ENCODE measurements at places on chromosomes 6 and 20. TPM values are rescaled to one million over a fixed set of nuclear protein-coding genes. Genes with fewer than 3 reads are reported as not detected.

- DNase-seq = no peak
Measured at GRCh38 chr6:134888316-134888715, 61.6 kb downstream of the ALDH8A1 start.

DNA sequence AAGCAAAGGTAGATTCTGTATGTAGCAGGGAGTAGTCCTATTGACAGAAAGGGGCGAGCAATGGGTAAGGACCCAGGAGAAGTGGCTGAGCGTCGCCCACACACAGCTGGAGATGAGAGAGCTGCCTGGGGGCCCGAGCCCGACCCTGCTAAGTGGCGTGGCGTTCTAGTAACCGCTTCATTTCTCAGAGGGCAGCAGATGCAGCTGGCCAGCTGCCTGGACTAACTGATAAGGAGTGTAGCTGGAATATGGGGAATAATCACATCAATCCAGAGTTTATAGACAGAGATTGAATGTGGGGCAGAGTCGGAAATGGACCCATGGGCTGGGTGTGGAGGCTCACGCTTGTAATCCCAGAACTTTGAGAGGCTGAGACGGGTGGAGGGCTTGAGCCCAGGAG is 64.4 kb downstream of the EZR start:
- DNase-seq = no peak

DNA sequence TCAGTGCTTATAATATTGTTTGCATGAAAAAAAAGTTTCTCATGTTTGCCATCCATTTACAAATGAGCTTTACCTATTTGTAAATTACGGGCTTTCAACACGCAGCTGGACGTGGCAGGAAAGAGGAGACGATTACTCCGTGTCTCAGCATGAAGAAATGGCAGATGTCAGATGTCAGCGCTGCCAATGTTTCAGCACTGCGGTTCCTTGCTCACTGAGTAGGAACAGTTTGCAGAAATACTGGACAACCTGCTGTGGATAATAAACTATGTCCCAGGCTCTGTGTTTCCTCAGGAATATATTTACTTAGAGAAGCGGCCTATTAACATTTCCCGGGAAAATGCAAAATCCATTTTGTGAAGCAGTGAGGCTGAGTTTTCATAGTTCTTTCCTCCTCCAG is 22.7 kb downstream of the RAMACL start:
- no peak for DNase-seq

Gene KIF25
- 0.35 TPM for total RNA-seq

Gene GNAS-AS1
- total RNA-seq = not detected

Gene LGSN
- total RNA-seq = not detected

Gene PTPRT
- 0.08 TPM for total RNA-seq

Gene KCNQ2
- not detected for total RNA-seq

GRCh38 chr6:144106206-144106605 is 10.8 kb upstream of the SF3B5 start:
- DNase-seq = no peak

- DNase-seq = no peak
Measured at GRCh38 chr20:63917811-63918210, 22.9 kb downstream of the DNAJC5 start.

Gene YWHAB
- 55.1 TPM for total RNA-seq

- DNase-seq = no peak
Measured at GRCh38 chr20:43191946-43192863, 2.5 kb upstream of the PTPRT start.

DNA sequence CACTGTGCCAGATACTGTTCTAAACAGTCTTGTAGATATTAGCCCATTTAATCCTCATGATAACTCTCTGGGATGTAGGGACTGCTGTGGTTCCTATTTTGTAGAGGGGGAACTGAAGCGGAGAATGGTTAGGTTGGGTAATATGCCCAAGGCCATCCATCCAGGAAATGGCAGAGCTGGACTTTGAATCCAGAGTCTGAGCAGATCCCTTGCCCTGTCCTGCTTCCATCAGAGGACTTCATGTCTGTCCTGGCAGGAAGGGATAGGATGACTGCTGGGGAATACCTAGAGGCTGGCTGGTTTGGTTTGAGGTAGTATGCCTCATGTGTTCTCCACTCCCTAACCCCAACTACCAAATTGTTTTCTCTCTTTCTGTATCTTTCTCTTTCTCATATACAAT is 44.6 kb downstream of the SAMD5 start:
- no peak for DNase-seq

- no peak for DNase-seq
Measured at GRCh38 chr6:343960-344815, 47.4 kb upstream of the IRF4 start.

Gene RNF182
- total RNA-seq = 1.8 TPM

GRCh38 chr6:25022140-25022553 is 86.4 kb upstream of the RIPOR2 start:
- DNase-seq = no peak

- no peak for DNase-seq
Measured at GRCh38 chr6:36731622-36732310, 34.1 kb downstream of the RAB44 start.

Gene COL20A1
- total RNA-seq = not detected

Gene CLIC5
- 2.9 TPM for total RNA-seq

GRCh38 chr20:14343491-14344065 is 6.2 kb upstream of the FLRT3 start:
- no peak for DNase-seq

DNA sequence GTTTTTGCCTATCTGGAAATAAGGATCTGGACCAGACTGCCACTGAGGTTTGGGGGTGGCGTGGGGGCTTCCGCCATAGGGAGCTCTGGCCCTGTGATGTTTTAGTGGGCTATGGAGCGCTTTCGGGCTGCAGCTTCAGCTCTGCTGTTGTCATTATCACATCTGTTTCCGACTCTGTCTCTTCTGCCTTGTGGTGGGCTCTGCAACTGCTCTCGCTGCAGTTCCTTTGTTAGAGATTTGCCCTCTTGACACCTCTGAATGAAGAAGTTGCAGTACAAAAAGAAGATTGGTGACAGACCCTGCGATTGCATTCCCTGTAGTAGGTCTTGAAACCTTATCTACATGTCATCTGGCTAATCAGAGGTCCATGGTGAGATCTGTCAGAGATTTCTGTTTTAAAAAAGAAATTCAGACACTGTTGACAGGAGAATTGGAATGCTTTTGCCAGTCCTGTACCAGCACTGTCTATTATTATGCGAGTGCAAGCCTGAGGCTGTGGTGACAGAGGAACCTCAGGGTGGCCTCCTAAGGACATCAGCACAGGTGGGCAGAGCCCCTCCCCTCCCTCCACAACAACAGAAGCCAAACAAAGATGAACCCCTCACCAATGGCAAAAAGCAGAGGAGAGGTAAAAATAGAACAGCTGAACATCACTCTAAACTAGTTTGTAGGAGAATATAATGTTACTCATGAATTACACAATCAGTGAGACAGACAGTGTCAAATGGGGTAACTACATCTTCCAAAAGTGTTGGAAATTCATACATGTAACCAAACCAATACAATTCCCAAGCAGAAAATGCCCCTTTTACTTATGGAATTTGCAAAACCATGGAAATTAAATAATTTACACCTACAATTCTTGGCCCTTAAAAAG is 63.5 kb upstream of the DEFB112 start:
- DNase-seq = no peak

- no peak for DNase-seq
Measured at GRCh38 chr6:42996513-42996912, 12.1 kb downstream of the PPP2R5D start.

Gene CD83
- 29.0 TPM for total RNA-seq

Gene MDFI
- total RNA-seq = 20.6 TPM

GRCh38 chr20:16712511-16712947 is 17.3 kb upstream of the SNRPB2 start:
- DNase-seq = no peak

Gene SAMD3
- 2.9 TPM for total RNA-seq

DNA sequence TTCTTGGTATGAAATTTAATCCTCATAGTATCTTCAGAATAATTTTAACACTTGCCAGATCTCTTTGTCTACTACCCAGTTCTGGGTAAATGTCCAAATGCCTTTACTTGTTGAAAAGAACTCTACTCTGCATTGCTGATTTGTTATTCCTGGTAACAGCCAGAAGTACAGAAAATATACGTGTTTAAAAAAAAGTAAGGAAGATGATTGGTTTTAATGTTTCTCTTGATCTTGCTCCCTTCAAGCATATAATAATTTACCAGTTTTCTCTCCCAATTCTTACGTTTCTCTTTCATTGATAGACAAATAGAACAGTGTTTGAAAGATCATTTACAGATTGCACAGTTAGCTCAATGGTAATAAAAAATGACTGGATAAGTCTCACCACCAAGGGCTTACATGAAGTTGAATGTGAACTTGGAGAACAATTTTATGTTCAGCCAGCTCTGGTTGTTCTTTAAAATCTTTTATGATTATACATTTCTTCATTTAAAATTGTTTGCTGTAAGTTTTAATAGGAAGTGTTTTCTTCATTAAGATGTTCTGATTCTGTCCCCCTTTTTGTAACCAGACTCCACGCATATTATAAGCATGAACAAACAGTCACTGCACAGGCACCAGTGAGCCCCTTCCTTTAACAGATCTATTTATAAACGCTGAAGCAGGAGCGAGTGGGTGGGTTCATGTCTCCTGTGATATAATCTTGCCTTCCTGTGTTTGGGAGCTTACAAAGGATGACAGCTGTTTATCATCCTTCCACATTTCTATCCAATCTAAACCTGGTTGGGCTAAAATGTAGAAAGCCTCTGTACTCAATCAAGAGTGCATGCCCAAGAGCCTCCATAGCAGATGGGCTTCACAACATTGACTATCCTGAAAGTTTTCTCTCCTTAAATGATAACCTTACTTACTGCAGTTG is 299.5 kb downstream of the PRL start:
- no peak for DNase-seq

Gene ELOVL4
- 2.1 TPM for total RNA-seq
